Activated naive CD4-positive, alpha-beta T cell treated with anti-CD3 and anti-CD28 coated beads for 36 hours (primary cell): ENCODE measurements at places on chromosomes 13 and 19.

DNA sequence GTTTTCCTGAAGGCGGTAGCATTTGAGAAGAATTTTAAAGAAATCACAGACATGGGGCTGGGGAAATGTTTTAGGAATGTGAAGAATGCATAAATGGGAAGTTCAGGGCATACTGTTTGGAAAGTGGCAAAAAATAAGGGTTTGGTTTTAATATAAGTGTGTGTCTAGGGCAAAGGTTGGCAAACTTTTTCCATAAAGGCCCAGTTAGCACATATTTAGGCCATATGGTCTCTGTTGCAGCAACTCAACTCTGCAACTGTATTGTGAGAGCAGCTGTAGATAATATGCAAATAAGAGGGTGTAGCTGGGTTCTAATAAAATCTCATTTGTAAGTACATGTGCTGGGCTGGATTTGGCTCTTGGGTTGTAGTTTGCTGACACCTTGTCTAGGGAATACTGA, 521.9 kb downstream of the DIAPH3 start:
- no peak for DNase-seq

- no peak for DNase-seq
Observed at GRCh38 chr13:75555836-75556235, 6.2 kb downstream of the UCHL3 start.

GRCh38 chr19:43784241-43784980, 3.6 kb upstream of the KCNN4 start:
- peak; percentile 87 for DNase-seq

- peak; percentile 37 for DNase-seq
Observed at GRCh38 chr13:74061926-74062595, 72.1 kb downstream of the KLF12 start.

DNA sequence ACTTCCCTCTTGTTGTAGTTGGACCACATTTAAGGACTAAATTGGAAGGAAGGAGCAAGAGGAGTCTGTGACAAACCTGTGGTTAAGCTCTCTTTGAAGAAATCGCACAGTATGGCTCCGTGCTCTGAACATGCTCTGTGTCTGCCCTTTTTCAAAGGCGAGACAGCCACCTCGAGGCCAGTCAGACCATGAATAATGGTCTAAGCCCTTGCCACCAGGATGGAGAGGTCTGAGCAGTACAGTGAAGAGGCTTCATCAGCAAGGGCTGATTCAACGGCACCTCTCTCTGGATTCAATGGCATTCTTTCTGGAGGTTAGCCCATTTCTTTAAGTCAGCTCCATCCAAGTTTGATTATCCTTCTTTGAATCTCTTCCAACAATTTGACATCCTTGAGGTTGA, 30.9 kb downstream of the FAM216B start:
- DNase-seq, result peak; percentile 8

DNA sequence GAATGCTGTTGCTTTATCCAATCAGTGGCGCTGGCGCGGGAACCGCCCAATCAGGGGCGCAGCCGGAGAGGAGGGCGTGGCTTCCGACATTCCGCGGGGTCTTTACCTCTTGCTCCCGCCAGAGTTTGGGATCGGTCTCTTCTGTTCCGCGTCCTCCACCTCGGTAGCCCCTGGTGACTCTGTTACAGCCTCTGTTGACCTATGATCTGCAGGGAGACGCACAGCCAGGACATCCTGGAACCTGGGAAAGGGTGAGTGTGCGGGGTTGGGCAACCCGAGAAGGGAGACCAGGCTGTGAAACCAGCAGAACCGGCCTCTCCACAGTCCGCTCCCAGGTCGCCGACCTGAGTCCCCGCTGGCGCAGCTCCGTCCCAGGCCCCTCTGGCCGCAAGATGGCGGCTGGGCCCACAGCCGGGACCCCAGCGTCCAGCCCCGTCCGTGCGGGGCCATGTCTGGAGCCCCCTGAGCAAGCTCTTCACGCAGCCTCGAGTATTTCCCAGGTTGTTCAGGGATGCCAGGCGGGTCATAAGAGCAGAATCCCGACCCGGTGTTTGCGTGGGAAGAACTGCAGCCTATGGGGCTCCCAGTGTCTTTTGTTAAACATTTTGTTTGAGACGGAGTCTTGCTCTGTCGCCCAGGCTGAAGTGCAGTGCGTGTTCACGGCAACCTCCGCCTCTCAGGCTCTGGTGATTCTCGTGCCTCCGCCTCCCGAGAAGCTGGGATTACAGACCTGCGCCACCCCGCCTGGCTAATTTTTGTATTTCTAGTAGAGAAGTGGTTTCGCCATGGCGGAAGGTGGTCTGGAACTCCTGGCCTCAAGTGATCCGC, 4.4 kb upstream of the ZNF681 start:
- DNase-seq, result peak; percentile 88

DNA sequence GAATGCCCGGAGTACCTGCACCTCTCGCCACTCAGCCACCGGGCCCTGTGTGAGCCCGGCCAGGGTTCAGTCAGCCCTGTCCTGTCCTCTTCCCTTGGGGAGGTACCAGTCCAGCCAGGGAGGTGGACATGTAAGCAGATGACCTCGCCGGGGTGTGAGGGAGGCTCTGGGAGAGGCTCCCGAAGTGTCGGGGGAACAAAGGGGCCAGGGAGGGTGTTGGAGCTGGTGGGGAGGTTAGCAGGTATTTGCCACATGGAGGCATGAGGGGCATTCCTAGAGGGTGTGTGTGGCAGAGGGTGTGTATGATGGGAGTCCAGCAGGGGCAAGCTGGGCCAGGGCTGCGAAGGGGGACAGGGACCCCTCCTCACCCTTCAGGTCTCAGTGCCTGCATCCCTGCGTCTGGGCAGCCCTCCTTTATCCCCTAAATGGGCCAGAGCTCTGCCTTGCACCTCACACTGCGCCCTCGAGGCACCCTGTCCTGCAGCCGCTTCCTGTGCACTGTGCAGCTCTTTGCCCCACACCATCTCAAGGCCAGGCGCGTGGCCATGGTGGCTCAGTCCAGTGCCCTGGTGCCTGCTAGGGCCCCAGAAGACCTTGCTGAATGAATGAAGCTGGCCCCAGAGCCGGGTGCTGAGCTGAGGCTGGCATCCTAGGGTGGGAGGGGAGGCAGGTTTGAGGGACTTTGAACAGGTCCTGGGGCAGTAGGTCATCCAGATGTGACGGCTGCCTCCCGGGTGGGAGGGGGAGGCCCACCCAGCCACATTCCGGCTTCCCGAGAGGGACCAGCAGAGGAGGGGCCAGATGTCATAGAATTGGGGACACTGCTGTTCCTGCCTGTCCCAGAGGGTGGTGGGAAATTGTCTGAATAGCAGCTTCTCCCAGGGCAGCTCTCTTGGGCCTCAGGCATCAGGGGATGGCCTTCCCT, 3.1 kb downstream of the DDA1 start:
- DNase-seq, result no peak

GRCh38 chr13:102399791-102400674, 1.8 kb downstream of the FGF14 start:
- peak; percentile 14 for DNase-seq

DNA sequence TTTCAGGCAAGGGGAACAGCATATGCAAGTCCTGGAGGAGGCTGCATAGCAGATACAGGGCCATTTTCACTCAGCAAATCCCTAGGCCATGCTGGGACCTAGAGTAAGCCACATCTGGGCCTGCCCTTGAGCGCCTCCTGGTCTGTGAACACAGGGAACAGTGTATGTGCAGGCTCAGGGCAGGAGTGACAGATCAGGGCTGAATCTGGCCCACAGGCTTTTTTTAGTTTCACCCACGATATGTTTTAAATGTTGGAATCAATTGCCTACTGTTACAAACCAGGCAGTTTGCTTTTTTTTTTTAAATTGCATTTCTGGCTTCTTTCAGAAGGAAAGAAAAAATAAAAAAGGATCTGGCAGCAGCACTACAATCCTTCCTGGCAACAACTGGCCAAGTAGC, 1.5 kb upstream of the TMEM145 start:
- no peak for DNase-seq

DNA sequence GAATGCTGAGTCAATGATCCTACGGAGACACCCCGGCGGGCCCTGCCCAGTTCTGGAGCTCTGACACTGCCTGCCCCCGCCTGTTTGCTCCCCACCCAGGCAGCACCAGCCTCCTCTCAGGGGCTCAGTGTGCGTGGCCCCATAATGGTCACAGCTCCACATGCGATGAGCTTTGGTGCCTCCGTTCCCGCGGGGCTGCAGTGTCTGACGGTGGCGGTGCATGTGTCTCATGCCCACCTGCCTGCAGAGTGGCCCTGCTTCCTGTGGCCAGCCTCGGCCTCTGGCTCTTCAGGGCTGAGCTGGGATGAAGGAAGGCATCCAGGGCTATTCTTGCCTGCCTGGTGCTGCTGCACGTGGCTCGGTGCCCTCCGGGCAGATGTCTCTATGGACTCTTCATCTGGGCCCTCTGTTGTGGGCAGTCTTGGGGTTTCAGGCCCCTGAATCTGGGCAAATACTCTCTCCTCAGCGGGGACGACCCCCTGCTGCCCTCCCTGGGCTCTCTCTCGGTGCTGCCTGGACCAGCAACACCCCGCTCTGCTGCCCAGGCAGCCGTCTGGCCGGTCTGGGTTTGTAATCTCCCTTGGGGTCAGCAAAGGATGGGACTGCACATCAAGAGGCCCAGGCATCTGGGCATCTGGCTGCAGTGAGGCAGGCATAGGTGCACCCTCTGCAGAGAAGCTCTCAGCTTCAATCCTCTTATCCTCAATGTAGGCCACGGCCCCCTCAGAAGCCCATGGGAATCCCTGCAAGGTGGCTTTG, 19.3 kb upstream of the TMEM255B start:
- no peak for DNase-seq

- peak; percentile 93 for DNase-seq
Observed at GRCh38 chr19:1074544-1075283, 7.7 kb downstream of the ARHGAP45 start.

GRCh38 chr13:29887686-29888085, 37.3 kb upstream of the UBL3 start:
- DNase-seq, result no peak

DNA sequence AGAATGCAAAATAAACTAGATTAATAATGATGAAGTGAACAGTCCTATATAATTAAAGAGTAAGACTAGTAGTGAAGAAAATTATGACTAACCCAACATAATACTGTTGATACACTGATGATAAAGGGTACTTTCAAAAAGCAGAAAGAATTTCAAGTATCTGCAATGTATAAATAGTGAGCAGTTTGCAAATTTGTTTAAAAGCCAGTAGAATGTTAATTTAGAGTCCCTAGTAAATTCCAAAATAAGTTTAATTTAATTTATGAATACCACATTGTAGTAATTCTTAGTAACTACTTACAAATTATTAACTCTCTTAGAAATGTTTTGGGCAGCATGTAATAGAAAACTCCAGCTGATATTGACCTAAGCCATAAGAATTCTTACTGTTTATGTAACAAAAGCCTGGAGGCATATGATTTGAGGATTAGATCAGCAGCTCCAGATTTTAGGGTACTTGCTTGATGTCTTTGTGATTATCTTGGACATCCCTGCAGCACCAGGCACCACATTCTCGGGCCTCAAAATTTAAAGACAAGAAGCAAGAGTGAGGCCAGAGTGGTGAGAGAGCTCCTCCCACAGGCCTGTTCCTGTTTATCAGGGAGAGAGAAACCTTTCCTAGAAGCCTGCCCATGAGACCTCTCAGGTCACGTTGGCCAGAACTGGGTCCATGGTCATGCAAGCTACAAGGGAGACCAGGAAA, 67.6 kb upstream of the TDRD3 start:
- DNase-seq, result peak; percentile 51

- DNase-seq, result no peak
Observed at GRCh38 chr13:72728290-72728605, 525 bp downstream of the BORA start.

DNA sequence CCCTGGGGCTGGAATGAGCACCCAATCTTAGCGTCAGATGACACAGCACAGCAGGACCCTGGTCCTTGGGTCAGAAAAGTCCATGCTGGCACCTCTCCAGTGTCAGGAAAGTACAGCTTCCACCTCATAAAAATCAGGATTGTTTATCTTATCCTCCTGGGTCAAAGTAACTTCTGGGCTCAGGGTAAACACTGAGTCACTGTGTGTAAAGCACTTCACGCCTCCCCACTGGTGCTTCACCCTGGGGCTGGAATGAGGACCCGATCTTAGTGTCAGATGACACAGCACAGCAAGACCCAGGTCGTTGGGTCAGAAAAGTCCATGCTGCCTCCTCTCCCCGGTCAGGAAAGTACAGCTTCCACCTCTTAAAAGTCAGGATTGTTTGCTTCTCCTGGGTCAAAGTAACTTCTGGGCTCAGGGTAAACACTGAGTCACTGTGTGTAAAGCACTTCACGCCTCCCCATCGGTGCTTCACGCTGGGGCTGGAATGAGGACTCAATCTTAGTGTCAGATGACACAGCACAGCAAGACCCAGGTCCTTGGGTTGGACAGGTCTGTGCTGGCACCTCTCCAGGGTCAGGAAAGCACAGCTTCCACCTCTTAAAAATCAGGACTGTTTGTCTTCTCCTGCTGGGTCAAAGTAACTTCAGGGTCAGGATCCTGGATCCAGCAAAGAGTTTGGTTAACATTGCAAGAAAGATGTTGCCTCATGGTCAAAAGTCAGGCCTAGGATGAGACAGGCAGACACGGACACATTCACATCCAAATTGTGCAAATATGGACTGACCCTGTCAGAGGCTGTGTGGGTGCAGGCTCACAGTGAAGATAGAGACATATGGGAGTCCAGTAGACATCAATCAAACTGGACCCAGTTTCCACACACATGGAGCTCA, 39.2 kb upstream of the CYP2A7 start:
- no peak for DNase-seq

DNA sequence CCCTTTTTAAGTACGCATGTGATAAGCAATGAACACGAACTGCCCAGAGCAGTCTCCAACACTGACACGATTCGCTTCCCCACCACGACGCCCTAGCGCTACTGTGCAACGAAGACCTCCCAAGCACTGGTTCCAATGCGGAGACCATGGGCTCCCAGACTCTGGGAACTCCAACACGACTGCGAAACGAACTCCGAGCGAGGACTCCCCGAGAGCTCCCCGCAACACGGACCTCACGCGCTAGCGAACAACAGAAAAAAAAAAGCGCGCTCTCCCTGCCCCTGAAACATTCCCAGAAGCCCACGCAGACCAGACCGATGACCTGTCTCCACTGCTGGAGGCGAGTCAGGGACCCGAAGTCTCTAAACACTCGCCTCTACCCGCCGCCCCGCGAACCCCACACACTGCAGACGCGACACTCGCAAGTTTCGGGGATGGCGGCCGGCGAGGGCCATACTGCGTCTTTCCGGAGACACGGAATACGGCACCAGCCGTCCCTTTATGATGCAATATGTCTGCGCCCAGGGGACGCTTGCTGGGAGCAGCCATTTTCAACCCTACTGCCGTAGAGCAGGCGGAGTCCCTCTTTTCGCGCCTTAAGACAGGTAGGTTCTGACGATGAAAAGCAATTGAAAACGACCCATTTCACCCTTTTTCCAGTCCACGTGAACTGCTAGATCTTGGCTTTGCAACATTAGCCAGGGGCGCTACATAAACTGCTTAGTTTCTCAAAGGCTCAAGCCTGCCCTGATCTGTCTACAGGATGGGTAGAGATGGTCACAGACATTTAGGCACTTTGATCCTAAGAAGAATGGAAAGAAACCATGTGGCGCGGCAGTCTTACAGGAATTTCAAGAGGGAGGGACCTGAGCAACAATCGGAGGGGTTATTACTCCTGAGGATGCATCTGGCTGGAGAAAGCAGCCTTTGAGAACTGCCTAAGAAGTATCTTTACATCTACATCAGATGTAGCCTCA, at the start of gene ZNF577:
Gene ZNF577, minus strand, starts transcription at position 430 of the 977 bp plus-strand sequence. CDS start 7,569 bp downstream, outside the sequence.
- DNase-seq, result peak; percentile 61

- DNase-seq, result no peak
Observed at GRCh38 chr13:73933795-73934194, 200.4 kb downstream of the KLF12 start.
